ENCODE measurements at places on chromosomes 6 and 20.

DNA sequence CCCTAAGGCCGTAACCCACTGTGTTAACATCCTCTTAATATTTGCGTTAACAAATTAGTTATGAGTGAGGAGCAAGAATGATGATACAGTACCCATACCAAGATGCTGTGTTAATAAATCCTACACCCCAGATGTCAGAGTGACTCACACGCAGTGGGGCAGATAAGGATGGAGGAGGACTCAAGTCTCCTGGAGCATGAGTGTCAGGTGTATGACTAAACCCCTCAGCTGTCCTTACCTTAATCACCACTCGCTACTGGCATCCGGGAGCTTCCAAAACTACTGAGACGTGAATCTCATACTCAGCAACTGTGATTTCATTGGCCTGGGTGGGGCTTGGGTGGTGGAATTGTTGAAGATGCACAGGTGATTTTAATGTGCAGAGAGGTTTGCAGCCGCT lies 131.3 kb upstream of the MTHFD1L start:
- DNase-seq, result no peak

- no peak for DNase-seq
These were observed 309.0 kb upstream of the CHD6 start for GRCh38 chr20:41927189-41927588.

DNA sequence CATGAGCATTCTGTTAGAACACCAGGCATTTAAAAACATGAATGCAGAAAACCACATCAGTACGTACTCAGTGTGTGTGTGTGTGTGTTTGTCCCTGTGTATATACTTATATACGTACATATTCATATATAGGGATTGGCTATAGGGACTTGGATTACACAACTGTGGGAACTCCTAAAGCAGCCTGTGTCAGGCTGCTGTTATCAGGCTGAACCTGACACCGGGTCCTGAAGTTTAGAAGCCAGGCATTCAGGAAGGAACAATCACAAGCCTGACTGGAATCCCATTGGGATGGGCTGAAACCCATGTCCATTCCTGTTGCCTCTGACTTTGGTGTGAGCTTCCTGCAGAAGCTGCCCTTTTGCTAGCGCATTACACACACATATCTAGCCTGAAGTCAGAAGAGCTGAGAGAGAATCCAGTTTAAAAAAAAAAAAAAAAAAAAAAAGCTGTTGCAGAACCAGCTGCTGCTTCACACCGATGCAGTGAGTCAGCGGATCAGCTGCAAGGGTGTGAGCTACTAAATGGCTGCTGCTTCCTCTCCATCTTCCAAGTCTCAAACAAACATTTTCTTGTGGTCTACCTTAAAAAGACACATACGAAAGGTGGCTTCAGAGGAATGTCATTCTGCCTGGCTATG lies 348.1 kb downstream of the THBS2 start:
- no peak for DNase-seq

DNA sequence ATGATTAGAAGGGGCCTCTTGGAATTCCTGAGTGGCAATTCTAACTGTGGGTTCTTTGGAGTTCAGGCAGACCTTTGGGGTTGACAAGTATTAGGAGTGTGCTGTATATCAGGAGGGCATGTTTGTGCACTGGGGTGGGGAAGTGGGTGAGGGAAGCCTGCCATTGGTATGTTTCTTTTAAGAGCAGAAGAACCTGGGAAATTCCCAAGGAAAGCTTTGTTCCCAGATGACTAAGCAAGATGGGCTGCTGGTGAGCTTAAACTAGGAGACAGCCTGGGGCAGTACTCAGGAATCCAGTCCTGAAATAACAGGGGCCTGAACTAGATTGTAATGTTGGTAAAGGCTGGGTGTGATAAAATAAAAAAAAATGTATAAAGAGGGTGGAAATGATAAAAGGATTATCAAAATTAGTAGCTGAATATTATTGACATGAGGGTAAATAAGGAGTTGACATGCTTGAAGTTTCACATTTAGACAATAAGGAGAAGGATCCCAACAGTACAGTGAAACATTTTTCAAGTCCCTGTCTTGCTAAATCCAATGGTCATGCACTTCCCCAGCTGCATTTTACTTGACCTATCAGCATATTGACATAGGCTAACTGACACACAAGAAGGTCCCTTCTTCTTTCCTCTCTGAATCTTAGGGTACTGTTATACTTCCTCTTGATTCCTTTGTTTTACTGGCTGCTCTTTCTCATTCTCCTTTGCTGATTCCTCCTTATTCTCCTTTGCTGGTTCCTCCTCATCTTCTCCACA lies 18.4 kb upstream of the IFNGR1 start:
- peak; percentile 50 for DNase-seq

- DNase-seq, result peak; percentile 90
These were observed 12.9 kb downstream of the PARD6B start for GRCh38 chr20:50744143-50744792.

DNA sequence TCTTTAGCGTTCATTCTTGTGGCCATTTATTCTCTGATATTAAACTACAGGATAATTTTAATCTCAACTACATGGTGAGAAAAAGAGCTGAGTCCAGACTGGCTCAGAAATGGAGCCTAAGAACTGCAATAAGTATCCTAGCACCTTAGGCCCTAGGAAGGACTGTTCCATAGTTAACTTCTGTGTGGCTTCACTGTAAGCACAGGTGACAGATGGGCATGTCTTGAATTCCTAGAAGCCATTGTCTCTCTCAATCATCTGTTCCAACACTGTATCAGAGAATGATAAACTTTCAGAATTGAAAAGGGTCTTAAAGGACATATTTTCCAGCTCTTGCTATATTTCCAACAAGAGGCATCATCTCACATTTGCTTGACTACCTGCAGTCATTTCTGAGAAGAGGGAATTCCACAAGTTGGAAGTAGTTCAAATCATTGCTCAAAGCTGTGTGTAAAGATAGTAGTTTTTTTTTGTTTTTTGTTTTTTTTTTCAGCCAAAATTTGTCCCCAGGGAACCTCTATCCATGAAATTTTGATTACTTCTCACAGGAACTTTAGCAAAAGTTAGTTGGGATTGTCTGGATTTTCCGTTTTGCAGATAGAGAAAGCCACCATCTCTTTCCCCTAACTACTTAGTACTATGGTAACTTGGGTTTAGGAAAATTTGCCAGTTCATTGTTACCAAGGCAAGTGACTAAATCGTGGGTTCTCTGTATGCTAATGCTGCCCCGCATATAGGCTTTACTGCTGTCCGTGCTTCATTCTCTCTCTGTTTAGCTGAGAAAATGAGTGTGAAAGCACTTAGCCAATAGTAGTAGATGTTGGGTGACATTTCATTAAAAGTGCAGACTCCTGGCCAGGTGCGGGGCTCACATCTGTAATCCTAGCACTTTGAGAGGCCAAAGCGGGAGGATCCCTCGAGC lies 47.2 kb downstream of the KCNS1 start:
- DNase-seq, result no peak

- DNase-seq, result peak; percentile 82
These were observed 333.9 kb downstream of the HACE1 start for GRCh38 chr6:104525677-104526322.

DNA sequence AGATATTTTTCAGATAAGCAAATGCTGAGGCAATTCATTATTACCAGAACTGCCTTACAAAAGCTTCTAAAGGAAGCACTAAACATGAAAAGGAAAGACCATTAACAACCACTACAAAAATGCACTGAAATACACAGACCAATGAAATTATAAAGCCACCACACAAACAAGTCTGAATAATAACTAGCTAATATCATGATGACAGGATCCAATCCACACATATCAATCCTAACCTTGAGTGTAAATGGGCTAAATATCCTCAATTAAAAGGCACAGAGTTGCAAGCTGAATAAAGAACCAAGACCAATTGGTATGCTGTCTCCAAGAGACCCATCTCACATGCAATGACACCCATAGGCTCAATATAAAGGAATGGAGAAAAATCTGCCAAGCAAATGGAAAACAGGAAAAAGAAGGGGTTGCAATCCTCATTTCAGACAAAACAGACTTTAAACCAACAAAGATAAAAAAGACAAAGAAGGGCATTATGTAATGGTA lies 58.0 kb upstream of the PHIP start:
- DNase-seq, result no peak

DNA sequence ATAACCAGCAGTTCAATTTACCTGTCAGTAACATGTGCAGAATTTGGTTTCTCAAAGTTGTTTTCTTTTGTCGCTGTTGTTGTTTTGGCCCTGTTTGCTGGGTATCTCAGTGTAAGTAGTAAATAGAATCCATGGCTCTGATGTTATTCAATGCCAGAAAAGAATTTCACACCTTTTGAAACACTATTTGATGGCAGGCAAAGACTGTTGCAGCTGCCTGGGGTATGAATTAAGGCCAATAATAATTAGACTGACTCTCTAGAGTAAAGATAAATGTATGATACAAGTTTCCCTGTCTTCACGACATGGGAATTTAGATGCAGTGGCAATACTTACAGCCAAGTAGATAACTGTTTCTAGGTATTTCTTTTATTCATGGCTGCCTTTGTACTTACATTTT lies 281.4 kb downstream of the CD83 start:
- no peak for DNase-seq

GRCh38 chr20:36408219-36408618 lies 102.1 kb downstream of the DLGAP4 start:
- no peak for DNase-seq

- DNase-seq, result no peak
These were observed 20.0 kb downstream of the GINM1 start for GRCh38 chr6:149586149-149586548.

DNA sequence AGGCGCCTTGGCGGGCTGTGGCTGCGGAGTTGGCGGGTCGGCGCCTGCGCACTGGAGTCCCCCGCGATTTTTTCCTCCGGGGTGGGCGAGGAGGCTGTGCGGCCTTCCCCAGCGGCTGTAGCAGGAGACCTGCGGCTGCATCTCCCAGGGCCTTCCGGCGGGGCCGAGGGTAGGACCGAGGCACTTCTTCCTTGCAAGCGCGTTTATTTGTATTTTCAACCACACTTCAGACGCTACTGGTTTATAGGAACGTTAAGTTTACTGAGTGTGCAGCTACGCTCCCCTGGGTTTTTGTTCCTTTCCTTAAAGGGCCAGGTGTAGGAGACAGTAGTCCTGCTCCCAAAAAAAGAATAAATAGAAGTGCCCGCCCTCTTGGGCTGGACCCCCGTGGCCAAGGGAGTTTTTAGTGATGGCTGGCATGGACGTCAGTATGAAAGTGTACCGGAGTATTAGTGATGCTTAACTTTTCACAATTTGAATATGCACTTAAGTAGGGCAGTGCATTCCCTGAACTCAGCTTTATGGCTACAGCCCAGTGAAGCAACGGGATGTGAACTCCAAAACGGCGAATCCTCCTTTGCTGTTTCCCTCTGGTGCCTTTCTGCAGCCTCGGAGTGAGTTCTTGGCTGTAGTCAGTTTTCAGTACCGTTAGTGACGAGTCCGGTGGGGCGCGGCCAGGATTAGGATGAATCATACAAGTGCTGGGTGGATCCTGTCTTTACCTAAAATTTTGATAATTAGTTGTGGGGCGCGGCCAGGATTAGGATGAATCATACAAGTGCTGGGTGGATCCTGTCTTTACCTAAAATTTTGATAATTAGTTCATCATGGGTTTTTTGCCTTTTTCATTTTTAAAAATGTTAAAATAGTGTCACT lies 1.0 kb upstream of the FBXO5 start:
- DNase-seq, result peak; percentile 47

DNA sequence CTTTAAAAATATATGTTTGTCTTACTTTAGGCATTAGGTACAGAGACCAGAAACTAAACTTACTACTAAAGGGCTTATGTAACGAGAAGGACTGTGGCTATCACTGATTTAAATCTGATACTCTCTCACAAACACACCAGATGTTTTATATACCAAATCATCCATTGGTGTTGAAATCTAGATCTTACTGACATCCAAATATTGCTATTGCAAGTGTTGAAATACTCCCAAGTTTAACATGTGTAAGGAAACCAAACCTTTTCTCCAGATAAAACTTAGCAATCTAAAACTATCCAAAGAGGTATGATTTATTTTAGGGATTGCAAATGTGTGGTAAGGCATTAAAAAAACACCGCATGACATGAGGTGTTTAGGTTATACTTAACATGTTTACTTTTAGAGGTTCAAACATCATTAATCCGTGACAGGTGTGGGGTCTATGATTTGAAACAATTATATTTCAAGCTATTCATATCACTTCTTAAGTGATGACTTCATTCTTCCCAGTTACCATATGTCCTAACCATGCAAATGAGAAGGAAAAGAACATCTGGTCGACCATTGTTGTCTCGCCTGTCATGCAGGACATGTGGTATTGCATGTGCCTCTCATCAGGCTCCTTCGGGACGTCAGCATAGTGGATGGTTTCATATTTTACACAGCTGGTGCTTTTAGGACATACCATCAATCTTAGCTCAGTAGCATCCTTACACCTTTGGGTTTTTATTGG lies 168.3 kb upstream of the SPACA1 start:
- DNase-seq, result no peak

DNA sequence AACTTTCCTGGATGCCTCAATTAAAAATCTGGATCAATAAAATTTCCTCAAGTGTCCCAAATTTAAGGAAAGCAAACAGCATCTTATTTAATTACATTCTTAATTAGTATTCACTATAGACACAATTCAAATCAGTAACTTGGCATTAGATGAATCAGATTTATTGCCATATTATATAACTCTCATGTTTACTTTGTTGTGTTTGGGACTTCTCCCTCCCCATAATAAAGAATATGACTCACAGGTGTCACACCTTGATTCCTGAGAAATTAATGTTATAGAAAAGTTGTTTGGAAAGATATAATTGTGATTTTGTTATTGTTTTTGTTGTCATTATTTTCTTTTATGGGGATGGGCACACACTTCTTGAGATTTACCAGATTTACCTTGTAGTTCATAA lies 18.4 kb downstream of the EYA4 start:
- DNase-seq, result no peak

- DNase-seq, result no peak
These were observed 210.0 kb downstream of the OGFRL1 start for GRCh38 chr6:71498638-71499037.

- no peak for DNase-seq
These were observed 54.4 kb downstream of the GOPC start for GRCh38 chr6:117547688-117548621.

Data from Caco-2 (cell line).